Endothelial cell (in vitro differentiated cells): ENCODE measurements at places on chromosomes 7 and 10.

DNA sequence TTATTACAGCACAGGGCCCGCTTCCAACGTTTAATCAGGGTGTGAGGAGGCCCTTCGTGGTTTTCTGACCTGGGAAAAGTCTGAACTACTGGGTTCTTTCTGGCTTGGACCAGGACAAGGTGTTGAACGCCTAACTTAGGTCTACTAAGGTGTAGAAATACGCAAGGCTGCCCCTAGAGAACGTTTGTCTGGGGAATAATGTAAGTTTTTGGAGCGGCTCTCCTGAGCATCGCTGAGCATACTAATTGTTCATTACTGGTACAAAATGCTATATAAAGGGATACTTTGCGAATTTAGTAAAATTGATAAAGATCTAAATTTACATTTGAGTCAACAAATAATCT is 32.4 kb upstream of the TOMM7 start:
- no peak for DNase-seq

- no peak for DNase-seq
Measured at GRCh38 chr10:30999070-30999712, 32.5 kb downstream of the ZNF438 start.

DNA sequence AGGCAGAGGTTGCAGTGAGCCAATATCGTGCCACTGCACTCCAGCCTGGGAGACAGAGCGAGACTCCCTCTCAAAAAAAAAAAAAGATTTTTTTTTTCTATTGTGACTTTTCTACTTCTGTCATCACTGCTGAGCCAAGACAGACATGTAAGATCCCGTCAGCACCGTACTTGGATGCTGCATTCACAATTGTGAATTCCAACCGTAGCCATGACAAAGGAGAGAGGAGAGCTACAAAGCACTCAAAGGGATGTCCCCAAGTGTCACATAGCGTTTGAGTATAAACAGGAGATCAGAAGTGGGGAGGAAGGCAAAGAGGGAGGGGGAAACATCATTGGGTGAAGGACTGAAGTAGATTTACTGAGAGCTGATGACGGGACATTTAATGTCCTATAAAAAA is 144.2 kb downstream of the PRPF18 start:
- DNase-seq: no peak

DNA sequence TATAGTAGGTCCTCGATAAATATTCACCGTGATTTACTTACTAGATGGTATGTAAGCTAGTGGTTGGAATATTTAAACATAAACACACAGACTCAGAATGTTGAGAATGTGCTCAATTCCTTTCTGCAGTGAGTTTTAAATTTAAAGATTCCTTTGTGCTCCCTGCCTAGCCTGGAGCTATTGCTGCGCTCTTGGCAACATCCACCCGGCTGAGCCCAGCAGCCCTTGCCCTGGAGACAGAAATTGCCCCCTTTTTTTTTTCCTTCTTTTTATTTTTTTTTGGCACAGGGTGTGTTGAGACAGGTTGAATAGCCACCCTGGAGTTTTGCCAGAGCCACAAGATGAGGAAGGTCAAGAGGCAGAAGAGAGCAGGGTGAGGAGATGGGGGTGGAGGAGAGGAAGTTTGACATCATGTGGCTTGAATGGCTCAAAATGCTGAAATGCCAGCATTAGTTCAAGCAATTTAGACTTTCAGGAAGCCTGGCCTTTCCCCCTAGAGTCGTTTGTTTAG is 180.8 kb downstream of the PRKCQ start:
- no peak for DNase-seq

DNA sequence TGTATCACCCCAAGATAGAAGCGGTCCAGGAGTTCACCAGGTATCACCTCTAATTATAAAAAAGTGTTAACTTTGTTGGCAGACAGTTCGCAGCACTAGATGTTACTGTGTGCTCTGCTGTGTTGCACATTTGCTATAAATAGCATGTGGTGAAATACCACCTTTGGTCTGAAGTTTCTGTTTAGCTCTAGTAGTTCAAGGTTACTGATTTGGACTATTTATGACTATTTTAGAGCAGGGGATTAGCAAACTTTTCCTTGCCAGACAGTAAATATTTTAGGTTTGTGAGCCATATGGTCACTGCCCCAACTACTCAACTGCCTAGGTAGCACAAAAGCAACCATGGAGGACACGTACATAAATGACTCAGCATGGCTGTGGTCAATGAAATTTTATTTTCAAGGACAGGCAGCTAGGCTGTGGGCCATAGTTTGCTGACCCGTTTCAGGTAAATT is 16.5 kb downstream of the DENND10 start:
- no peak for DNase-seq

DNA sequence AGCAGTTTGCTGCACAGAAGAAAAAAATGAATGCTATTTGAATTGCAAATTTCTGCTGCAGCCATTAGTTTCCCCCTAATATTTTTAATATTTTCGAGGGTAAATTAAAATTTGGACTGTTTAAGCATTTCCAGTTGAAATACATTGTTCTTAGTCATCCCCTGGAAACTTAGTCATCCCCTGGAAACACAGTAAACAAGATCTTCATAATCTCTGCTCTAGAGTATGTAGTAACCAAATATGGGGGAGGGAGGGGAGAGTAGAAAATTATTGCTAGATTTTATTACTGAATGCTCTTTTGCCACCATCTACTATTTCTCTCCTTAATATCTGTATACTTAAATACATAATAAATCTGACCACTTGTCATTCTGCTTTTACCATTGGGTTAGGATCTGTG is 1053.3 kb downstream of the SORCS1 start:
- DNase-seq: no peak
